ENCODE measurements at places on chromosomes 2 and 18.

GRCh38 chr2:26735883-26736588, 28.0 kb upstream of the SLC35F6 start:
- no peak for DNase-seq

DNA sequence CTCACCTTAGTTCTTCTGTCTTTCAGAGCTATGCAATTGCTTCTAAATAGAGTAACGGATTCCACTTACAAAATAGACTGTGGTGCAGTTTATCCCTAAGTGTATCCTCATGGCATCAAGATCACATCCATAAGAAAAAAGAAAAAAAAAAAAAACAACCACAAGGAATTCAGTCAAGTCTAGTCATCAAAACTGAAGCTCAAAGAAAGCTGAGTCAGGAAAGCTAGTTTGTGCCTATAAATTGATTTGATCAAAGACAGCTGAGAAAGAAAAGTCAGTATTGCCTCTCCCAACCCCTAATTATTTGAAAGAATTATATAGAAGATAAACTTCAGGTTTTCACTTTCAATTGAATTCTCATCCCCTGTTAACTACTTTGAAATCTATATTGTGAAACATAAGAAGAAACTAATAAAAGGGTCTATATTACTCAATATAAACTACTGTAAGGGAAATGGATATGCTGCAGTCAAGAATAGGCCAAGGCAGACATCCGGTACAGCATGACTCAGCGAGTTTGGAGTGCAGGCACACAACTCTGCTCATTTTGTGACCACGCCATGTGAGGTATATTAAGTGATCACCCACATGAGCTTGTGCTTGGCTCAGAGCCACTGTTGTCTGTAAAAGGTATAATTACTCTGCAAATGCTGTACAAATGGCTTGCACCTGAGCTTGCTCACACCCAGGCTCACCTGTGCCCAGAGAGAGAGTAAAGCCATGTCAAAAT, 568.1 kb upstream of the CRIM1 start:
- DNase-seq = no peak

DNA sequence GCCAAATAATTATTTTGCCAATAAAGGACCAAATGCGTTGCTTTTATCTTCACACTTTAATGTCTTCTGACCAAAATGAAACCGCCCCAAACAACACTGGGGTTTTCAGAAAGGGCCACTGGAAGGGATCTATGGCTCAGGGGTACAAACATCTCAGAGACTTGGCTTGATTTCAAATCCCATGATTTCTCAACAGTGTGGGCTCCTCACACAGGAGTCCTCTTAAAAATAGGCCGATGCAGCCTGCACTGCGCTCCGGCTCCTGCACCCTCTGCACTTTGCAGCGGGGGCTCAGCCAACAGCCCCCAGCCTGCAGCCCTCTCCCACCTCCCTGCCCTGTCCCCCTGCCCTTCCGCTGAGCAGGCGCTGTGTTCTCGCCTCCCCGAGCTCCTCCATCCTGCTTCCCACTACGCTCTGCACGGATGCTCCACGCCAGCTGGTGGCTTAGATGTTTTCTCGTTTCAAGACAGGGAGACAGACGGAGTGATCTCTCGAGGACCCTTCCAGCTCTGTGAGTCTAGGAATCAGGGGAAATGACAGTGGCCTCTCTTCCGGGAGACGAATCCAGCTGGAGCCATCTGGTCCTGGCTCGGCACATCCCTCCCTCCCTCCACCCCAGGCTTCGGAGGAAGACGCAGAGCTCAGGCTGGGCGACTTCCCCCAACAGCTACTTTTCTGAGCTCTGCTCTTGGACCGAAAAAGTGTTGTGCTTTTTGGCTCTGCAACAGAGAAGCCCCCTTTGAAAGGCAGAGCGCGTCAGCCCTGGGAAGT, 71.4 kb downstream of the KCNF1 start:
- no peak for DNase-seq

DNA sequence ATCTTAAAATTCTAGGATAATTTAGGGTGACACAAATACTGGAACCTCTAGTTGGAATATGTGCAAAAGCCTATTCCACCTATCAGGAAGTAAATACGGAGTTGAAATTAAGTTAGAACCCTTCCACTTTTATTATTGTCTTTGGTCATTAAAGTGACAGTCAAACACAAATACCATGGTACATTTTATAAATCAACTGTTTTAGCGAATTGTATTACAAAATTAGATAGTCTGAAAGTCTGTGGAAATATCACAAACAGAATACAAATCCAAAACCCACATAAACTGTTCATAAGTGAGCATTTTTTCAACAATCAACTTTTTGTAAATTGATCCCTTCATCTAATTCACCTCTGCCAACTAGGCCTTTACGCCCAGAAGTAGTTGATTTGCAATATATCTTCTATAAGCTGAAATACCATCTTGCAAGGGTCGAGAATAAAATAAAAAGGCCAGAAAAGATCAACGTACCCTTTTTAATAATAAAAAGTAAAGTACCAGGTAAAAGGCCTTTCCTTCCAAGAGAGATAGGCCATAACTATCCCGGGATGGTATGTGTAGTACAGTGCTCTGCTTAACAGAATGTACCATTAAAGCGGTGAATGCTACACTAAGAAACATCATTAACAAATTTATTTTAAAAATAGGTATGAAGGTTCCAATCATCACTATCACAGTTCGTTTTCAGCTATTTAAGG, 1.3 kb downstream of the USP34 start:
- DNase-seq = no peak

DNA sequence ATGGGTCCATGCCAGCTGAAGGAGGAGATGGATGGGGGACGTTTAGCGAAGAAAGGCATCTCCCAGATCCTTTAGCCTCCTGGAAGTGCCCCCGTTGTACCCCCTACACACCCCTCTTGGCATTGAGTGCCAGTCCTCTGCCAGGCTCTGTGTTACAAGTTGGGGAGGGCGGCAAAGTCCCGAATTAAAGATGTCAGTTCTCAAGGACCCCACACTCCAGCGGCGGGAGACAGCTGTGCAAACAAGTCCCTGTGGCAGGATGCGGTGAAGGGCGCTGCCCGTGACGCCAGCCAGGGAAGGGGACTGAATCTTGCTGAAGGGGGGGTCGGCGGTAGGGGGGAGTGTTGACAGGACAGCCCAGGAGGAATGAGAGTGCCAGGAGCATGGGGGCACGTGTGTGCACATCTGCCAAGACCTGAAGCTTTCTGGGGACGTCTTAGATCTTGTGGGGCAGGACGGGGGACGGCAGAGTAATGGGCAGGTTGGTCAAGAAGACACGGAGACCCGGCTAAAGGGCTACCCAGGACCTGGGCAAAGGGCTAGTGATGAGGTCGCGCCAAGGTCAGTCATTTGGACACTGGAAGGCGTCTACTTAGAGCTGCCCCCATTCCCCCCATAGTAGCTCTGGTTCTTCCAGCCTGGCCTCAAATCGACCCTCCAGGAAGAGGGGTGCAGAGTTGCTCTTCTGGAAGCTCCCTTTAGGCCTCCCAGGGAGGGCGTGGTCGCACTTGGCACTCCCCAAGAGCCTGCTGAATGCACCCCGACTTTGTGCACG, 2.8 kb upstream of the CTDSP1 start:
- peak; percentile 67 for DNase-seq

DNA sequence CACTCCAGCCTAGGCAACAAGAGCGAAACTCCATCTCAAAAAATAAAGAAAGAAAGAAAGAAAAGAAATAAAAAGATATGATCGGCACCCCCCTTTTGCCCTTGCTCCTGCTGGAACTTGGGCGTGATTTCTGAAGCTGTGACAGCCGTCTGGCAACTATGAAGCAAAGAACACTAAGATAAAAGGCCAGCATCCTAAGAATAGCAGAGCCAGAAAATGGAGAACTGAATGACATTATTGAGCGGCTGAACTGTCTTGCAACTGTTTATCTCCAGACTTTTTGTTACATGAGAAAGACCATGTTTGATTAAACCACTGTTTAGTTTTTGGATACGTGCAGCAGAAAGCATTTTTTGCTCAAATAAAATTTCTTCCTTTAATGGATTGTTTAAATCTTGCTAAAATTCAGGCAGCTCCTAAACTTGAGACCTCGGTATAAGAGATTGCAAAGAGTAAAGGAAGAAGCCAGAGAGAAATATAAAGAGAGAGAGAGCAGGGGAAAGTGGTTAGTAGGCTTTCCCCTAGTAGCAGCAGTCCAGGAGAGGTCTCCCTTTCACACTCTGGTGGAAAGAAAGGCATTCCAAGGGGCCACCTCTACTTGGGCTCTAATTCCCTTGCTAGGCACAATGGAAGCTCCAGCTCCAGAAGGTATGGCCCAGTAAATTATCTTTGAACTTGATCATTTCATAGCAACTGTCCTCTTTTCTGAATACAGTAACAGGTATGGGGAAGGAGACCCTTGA, 8.2 kb upstream of the MBD2 start:
- DNase-seq = no peak

DNA sequence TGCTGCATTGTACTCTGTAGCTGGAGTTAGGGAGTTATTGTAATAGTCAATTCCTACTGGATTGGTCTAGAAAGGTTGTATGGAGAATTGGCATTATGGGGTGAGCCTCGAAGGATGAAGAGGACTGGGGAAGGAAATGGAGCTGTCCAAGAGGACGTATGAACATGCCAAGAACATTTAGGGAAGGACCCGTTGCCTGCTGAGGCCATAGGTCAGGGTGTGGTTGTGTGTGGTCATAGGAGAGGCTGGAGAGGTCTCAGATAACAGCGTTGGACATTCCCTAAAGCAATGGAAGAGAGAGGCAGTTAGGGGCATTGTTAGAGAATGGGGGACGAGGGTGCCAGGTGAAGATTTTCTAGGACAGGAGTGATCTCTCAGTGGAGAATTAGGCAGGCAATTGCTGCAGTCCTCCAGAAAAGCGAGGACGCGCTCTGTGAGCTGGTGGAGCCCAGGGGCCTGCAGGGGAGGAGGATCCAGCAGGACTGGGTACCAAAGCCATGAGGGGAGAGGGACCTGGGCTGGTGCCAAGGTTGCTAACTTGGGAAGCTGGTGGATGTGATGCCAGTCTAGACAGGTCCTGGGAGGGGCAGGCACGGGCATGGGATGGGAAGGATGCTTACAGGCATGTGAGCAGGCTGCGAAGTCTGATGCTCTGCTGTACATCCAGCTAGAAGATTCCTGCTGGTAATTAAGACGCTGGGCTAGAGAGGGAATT, 9.4 kb upstream of the PSD4 start:
- DNase-seq = no peak

GRCh38 chr2:9805435-9806297, 37.6 kb upstream of the TAF1B start:
- no peak for DNase-seq

DNA sequence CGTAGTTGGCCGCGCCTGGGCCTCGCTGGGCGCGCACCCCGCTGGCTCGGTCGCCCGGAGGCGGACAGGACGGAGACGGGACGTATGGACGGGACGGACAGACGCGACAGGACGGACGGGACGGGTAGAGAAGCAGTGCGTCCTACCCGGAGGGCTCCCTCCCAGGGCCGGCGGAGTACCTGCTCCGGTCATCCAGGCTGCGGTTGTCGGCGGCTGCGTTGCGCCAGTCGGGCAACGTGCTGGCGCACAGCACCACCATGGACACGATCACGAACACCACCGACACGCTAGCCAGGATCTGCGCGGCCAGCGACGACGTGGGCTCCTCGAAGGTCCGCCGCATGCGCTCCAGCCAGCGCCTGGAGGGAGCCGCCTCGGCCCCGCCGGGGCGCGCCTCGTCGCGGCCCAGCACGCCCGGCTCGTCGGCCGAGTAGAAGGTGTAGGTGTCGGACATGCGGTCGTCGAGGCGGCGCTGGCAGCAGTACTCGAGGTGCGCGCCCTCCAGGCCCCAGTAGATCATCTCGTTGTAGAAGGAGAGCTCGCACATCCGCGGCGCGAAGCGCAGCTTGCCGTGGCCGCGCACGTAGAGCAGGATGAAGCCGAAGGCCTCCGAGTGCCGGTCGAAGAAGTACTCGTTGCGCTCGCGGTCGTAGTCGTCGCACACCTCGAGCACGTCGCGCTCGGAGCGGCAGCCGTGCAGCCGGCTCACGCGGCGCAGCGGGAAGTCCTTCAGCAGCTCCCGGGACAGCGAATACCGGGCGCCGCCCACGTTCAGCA, 903 bp downstream of the KCNG3 start:
- DNase-seq = peak; percentile 17

- no peak for DNase-seq
Observed at GRCh38 chr2:215567504-215567903, 131.6 kb upstream of the FN1 start.

GRCh38 chr2:71716697-71717624, 263.6 kb downstream of the DYSF start:
- no peak for DNase-seq

DNA sequence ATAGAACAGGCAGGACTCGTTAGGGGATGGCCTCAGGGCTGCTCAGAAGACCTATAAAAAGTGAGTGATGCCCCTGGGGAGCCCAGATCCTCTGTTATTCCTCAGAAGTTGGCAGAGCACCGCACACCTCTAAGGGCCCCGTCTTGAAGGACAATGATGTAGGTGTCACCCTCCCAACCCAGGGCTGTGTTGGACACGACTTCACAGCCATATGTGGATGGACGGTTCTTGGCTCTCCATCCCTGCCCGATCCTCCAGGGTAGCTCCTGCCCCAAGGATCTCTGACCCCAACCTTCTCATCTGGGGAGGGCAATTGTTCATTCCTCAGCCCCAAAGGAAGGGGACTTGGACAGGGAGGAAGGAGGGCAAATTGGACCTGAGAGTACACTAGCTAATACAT, 246.1 kb downstream of the DYSF start:
- no peak for DNase-seq

- no peak for DNase-seq
Observed at GRCh38 chr18:27636576-27637085, 451.5 kb upstream of the CHST9 start.

- no peak for DNase-seq
Observed at GRCh38 chr2:24632172-24632571, 141.1 kb downstream of the NCOA1 start.

GRCh38 chr18:36602620-36603019, 226.2 kb downstream of the TPGS2 start:
- DNase-seq = no peak

GRCh38 chr2:151098841-151099240, 162.8 kb downstream of the RBM43 start:
- DNase-seq = no peak

DNA sequence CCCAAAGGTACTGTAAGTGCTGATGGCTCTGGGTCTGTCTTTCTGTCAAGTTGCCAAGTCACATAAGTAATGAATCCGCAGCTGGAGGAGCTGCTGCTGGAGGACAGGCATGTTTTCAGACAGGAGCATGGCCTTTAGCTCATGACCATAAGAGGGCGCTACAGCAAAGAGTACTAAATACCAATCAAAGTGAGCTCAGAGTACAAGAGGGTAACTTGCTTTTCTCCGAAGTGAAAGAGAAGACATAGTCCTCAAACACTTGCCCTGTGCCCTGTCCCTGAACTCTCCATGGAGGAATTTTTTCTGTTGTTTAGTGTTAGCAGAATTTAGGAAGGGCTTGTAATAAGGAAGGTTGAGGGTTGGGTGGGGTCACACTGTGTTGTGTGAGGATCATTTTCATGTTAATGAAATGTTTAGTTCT, 58.0 kb upstream of the EML6 start:
- no peak for DNase-seq

Data from activated naive CD4-positive, alpha-beta T cell (primary cell).